ENCODE measurements at places on chromosomes 2 and 18.
A peak's percentile ranks its signal among the peaks of the same experiment; 100 is the strongest.

DNA sequence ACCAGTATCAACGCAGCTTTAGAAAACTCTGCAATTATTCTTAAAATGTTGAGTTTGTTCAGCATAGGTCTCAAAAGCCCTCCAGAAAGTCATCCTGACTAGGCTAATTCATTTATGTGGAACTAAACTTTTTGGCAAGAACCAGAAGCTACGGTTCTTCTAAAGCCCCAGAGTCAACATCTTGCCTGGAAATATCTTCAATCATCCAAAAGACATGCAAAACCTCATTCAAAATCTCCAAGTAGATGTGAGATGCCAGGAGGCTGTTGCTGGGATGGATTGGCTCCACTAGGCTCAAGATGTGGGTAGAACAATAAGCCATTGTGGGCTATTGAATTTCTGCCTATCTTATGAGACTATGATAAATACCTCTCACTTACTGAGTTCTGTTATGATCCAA, 2.1 kb upstream of the SCG2 start:
- no peak for DNase-seq

- no peak for DNase-seq
Observed at GRCh38 chr2:239160226-239161143, 240.3 kb downstream of the HDAC4 start.

DNA sequence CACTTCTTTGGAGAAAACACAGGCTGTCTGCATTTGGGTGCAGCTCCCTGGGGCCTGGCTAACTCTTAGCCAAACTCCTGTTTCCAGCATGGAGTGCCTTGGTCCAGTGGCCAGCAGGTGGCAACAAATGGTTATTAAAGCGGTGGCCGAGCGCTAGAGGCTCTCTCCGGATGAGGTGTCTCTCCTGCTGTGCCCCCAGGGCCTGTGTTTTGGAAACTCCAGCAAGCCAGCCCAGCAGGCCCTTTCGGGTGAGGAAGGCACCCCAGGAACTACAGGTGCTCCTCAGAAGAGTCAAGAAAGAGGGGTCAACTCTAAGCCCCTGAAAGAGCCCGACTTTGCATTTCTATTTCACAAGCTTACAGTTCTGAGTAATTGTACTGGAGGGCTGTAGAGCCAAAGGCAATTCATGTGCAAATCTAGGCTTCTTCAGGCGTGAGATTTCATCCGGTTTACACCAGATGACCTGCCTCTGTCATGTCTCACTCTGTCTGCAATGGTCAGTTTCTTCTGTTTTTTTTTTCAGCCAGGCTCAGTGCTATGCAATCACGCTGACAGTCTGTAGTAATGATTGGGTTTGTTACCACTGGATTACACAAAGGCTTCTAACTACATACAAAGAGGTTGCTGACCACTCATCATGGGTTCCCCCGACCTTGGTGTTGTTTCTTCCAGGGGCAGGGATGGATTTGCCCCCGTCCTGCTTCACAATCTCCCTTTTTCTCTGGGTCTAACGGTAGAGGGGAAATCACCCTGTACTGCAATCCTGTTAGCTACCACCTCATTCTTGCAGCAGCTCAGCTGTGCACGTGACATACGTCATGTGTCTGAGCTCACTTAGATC, 7.6 kb upstream of the CHRNA1 start:
- peak; percentile 84 for DNase-seq

- DNase-seq: no peak
Observed at GRCh38 chr2:203808046-203808750, 59.4 kb upstream of the CTLA4 start.
